ENCODE measurements at places on chromosomes 3 and 15. TPM values are rescaled to one million over a fixed set of nuclear protein-coding genes. Genes with fewer than 3 reads are reported as not detected.

GRCh38 chr3:127197300-127198189 is 4.6 kb downstream of the PRR23E start:
- DNase-seq: no peak

GRCh38 chr15:77716632-77717332 is 84.1 kb upstream of the LINGO1 start:
- DNase-seq: no peak

Gene PDCD7
- total RNA-seq: 21.6 TPM

DNA sequence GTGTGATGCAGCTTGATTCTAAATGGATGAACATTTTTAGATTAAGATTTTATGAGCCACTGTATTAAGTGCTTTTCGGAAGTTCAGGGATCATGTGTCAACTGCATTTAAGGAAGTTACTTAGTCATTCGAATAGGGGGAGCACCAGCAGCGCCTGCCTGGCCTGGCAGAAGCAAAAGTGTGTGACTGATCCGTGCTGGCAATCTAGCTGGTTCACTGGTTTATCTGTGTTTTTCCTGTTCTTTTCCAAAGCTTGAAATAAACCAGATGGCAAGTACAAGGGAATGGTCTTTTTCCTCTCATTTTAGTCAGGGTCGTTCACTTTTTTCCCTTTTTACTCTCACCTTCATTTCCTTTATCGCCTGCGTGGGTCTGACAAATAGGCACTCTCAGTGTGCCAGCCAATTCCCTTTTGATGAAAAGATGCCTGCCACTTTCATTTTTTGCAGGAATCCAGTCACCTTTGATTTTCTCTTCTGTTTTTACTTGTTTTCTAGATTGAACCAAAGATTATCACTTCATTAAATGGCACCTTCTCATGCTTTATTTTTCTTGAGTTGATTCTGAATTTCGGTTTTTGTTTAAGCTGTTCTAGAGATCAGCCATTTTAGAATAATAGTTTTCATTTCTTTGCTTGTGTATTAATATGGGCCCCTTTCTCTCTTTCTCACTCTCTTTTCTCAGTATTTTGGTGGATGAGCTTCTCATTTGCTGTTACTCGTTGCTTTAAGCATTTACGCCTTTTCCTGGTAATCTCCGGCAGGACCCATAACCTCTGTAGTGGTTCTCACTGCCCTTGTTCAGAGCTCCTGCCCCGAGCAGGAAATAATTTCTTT is 2.8 kb downstream of the ABHD2 start:
- peak; percentile 51 for DNase-seq

GRCh38 chr3:31766669-31767068 is 214.4 kb downstream of the OSBPL10 start:
- no peak for DNase-seq

Gene ZNF662
- 8.2 TPM for total RNA-seq

- peak; percentile 87 for DNase-seq
Observed at GRCh38 chr3:45592830-45593707, 1.5 kb upstream of the LIMD1 start.

DNA sequence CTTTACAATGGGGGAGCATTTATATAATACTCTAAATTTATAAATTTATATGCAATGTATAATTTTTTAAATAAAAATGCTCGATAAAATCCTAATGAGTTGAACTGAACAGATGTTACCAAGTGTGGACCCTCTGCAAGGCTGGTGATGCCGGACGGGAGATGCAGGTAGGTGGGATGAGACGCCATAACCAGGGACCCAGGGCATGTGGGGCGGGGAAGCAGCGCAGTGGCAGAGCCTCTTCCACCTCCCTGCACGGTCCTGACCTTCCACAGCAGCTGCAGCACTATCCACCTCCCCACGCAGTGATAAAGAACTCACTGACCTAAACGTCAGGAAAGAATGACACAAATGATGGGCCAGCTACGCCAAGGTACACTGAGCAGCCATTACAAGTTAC is 12.8 kb downstream of the PCSK6 start:
- no peak for DNase-seq

Gene GOLGA6C
- not detected for total RNA-seq

- no peak for DNase-seq
Observed at GRCh38 chr3:172726380-172726779, 15.5 kb upstream of the NCEH1 start.

- no peak for DNase-seq
Observed at GRCh38 chr15:39118510-39118909, 462.4 kb upstream of the THBS1 start.

Gene TGM5
- 3.1 TPM for total RNA-seq

Gene P2RY14
- 8.5 TPM for total RNA-seq

All from breast epithelium (tissue), 4 donors.